ENCODE measurements at places on chromosomes 12 and 14.

GRCh38 chr14:97710726-97711125 is 913.5 kb downstream of the VRK1 start:
- DNase-seq, result no peak

DNA sequence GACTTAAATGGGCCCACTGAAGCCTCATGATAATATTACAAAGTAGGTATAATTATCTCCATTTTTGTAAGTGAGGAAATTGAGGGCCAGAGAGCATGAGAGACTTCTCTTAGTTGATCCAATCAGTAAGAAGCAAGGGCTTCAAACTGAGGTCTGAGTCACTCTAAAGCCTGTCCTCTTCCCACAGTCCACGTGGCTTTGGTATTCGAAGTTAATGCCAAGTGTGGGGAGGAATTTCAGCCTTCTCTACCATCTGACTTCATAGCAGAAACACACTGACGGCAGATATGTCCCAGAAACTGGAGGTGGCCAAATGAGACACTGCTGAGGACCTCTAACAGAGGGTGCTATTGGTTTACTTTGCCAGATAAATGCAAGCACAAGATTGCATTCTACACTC is 114.4 kb upstream of the OVCH1 start:
- no peak for DNase-seq

GRCh38 chr14:103626146-103626850 is 2.7 kb upstream of the KLC1 start:
- no peak for DNase-seq

DNA sequence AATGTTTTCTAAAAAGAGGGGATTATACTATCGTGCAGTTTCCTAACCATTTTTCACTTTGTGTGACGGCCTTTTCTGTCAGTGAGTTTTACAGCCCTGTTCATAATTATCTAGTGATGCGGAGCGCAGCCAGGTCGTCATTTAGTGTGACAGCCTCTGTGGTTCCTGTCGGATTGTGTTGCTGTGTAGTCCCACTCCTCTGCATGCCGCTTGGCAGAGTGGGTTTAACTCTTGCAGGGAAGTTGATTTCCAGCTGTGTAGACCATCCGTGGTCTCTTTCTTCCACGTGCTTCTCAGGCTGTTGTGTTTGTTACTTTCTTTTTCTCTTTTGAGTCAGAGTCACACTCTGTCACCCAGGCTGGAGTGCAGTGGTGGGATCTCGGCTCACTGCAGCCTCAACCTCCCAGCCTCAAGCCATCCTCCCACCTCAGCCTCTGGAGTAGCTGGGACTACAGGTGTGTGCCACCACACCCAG is 8.6 kb downstream of the RAN start:
- no peak for DNase-seq

DNA sequence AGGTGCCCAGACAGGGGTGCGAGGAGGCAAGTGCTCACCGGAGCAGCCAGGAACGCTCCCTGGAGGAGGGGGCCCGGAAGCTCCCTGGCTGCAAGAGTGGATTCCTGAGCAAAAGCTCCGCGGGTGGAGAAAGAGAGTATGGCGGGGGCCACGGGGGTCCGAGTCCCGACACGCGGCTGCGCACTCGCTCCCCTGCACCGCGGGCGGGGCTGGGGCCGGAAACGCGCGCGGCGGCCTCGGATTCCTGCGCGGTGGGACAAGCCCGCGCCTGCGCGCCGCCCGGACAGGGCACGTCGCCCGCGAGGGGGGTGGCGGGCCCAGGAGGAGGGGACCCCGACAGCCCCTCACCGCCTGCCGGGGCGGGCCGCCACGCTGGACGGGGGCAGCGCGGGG is 27.8 kb upstream of the GPR132 start:
- DNase-seq, result peak; percentile 38

GRCh38 chr12:49357103-49357678 is 10.1 kb upstream of the SPATS2 start:
- DNase-seq, result no peak

DNA sequence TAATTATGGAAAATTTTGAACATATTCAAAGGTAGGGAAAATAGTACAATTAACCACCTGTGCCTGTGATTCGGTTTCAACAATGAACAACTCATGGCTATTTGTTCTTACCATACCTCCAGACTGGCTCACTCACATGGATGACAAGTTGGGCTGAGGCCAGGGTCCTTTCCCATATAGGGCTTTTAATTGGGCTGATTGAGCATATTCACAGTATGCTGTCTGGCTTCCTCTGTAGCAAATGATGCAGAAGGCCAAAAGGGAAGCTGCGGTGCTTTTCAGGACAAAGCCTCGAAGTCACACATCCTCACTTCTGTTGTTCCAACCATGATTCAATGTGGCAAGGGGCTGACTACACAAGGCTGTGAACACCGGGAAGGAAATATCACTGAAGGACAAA is 297.5 kb upstream of the SLC16A7 start:
- no peak for DNase-seq

GRCh38 chr12:3536096-3536875 is 45.3 kb downstream of the PRMT8 start:
- DNase-seq, result no peak

GRCh38 chr12:76033081-76034011 is 1.8 kb upstream of the PHLDA1 start:
- DNase-seq, result no peak

DNA sequence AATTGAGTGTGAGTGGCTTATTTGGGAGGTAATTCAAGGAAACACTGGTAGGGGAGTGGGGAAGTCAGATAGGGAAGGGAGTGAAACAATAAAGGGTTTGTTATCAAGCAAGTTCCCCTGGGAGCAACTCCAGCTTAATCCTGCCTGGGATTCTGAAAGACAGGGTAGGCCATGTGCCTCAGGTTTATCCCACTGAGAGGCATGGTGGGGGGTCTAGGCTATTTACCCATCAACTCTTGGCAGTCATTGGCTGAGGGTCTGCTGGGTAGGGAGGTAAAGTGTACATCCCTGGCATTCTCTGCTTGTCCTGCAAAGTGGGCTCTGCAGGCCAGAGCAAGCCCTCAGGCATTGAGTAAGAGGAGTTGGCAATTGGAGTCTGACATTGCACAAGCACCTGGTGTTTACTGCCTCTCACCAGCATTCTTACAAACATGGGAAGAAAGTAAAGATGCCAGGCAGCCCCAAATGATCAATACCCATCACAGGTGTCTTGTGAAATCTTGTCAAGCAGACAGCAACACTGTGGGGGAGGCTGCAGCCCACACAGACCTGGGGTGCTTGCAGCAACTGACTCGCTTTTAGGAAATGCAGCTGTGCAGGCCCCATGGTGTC is 169.3 kb downstream of the KTN1 start:
- DNase-seq, result no peak

- DNase-seq, result no peak
These were observed 54.5 kb upstream of the ALG10 start for GRCh38 chr12:33967760-33968159.

GRCh38 chr14:95816539-95816938 is 60.1 kb upstream of the TUNAR start:
- DNase-seq, result no peak

DNA sequence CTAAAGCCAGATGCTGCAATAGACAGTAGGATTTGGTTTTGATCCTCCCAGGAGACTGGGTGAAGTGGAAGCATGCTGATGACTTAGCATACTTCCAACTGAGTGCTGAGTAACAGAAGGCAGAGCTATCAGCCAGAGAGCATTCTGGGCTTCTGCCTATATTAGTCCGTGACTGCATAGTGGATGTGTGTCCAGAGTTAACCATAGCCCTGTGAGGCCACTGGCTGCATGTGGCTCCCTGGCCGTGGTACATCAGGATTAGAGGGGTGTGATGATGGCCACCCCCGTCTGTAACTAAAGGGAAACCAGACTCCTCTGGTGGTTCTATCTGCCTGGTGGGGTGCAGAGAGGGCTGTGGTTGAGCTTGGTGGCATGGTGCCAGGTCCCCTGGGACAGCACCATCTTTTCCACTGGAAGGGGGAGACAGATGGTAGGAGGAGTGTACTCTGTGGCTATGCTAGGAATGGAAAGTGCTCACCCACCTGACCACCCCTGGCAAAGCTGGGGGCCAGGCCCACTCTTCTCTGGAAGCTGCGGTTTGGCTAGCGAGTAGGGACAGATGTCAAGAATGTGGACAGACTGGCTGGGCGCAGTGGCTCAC is 27.4 kb downstream of the ABCD4 start:
- DNase-seq, result no peak

- DNase-seq, result no peak
These were observed 43.0 kb downstream of the SMIM41 start for GRCh38 chr12:52122540-52122871.

DNA sequence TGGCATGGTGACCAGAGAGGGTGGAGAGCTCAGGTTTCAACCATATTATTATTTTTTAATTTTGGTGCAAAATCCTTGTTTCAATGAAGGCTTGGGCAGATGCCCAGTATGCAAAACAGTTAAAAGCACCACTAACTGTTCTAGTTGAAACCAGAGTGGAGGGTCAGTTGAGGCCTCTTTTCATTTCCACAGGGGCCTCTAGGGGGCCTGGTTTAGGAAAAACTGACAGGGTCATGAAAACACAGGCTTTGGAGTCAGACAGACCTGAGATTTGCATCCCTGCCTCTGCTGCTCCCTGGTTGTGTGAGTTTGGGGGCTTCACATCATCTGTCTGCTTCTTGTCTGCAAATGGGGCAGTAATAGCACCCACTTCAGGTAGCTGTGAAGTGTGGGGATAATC is 3.3 kb upstream of the RPH3A start:
- DNase-seq, result no peak

DNA sequence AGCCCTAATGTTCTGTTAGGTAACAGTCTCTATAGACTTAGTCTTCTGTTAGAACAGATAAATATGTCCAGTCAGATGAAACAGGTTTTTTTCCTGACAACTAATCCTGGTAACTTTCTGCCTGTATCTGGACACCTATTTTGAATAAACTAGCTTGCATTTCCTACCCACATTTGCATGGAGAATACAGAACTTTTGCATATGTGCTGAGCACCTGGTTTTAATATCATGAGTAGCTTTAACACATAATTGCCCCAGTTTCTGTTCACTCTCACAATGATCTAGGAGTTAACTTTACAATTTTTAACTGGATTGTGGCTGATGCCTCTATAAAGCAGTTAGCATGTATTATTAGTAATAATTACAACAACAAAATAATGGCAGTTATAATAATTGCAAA is 111.7 kb downstream of the KTN1 start:
- DNase-seq, result no peak

DNA sequence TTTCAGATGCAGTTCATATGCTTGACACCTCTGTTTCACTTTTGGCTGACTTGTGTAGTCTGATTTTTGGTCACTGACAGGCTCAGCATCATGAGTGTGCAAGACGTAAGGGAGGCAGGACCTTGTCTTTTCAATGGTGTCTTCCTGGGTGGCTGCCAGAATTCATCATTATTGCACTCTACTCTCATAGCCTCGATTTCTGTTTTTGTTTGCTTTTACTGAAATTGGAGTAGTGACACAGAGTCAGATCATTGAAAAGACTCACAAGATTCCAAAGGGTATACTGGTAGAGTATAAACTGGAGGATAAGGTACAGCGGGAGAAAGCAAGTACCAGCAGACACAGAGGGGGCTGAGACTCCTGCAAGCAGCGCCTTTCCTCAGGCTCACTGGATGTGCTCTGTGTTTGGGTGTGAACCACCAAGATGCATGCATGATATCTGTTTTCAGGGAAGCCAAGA is 126.3 kb upstream of the FGD4 start:
- no peak for DNase-seq

GRCh38 chr14:68476212-68477109 is 316.4 kb downstream of the ZFP36L1 start:
- no peak for DNase-seq

DNA sequence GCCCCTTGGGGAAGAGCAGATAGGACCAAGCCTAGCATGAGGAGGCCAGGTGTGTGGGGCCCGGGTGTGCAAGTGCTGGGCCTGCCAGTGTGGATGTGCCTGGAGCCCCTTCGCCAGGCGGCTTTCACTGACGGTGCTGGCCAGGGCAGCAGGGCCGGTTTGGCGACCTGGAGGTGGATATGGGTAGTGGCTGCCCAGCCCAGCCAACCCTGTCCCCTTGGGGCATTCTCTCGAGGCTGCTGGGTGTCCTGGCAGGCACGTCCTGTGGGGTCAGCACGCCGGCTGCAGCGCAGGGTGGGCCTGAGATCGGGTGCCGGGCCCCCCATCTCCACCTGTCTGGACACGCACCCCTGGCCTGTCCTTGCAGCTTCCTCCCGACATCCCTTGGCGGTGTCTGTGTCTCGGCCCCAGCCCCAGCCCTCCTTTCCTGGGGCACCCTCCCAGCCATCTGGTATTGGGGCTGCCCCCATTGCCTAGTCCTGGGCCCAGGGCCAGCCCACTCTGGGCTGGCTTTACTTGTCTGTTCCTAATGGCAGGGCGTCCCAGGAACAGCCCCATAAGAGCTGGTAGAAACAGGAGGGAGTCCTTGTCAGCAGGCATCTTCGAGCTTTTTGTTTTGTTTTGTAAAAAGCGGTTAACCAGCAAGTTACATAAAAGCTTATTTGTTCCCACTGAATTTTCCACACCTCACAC is 7.2 kb upstream of the CRIP2 start:
- no peak for DNase-seq

- DNase-seq, result no peak
These were observed 21.9 kb upstream of the EID3 start for GRCh38 chr12:104281636-104282035.

DNA sequence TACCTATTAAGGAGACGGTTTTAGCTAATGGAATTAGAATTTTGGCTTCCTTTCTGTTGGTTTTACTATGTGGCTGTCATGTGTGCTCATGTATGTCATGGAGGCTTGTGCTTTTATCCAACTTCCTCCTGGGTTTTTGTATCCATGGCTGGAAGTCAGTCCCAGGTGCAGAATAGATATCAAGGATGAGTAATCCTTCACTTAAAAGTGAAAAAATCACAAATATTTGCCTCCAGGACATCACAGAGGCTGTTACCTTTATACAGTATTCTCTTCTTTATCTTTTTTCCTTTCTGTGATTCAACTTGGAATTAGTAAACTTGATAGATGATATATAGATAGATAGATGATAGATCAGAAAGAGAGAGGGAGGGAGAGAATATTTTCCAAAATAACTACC is 706.8 kb downstream of the GALC start:
- no peak for DNase-seq

GRCh38 chr12:45543887-45544286 is 185.6 kb upstream of the ARID2 start:
- DNase-seq, result no peak

DNA sequence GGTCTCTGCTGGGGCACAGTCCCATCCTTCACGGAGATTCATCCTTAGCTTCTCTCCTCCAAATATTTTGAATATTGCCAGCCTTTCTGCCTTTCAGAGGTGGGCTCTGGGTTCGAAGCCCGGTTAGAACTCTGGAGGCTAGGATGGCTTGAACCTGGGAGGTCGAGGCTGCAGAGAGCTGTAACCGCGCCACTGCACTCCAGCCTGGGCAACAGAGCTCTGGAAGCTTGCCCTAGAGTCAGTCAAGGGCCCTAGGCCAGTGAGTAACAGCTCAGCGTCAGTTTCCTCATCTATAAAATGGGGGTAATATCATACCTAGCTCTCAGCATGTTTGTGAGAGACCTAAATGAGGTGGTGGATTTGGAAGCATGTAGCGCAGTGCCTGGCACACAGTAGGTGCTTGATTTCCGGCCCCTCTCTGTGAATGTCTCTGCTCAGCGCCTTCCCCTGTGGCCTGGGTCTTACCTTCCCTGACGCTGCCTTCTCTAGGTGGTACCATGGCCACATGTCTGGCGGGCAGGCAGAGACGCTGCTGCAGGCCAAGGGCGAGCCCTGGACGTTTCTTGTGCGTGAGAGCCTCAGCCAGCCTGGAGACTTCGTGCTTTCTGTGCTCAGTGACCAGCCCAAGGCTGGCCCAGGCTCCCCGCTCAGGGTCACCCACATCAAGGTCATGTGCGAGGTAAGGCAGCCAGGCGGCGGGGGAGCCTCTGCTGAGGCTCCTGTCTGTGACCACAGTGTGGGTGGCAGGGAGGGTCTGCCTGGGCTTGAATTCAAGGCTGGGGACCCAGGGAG is 3.4 kb downstream of the PTPN6 start:
- no peak for DNase-seq

Measured in activated T-helper 1 cell treated with anti-CD3 and anti-CD28 coated beads, Interleukin-2, amount 50 U/mL, for 16 hours (primary cell).